ENCODE measurements at places on chromosomes 12 and 14. TPM values are rescaled to one million over a fixed set of nuclear protein-coding genes. Genes with fewer than 3 reads are reported as not detected.

VDR gene
- total RNA-seq, result 3.0 TPM

SERPINA3 gene
- total RNA-seq, result 5.7 TPM

SNAPC1 gene
- 8.6 TPM for total RNA-seq

GPR132 gene
- 0.08 TPM for total RNA-seq

TAS2R42 gene
- total RNA-seq, result not detected

DDX24 gene
- 103 TPM for total RNA-seq

CCDC196 gene
- total RNA-seq, result not detected

KLRC2 gene
- not detected for total RNA-seq

CLEC14A gene
- 0.10 TPM for total RNA-seq

RHOJ gene
- total RNA-seq, result 0.28 TPM

BEGAIN gene
- 26.5 TPM for total RNA-seq

NINJ2 gene
- 1.9 TPM for total RNA-seq

CLEC12A gene
- total RNA-seq, result not detected

ANAPC7 gene
- total RNA-seq, result 85.8 TPM

PGF gene
- 7.3 TPM for total RNA-seq

PSMC1 gene
- total RNA-seq, result 112 TPM

VWF gene
- 0.31 TPM for total RNA-seq

SLC39A5 gene
- total RNA-seq, result 0.23 TPM

ACVRL1 gene
- total RNA-seq, result 0.36 TPM

GPR137C gene
- total RNA-seq, result 2.7 TPM

REM2 gene
- 0.18 TPM for total RNA-seq

PLA2G1B gene
- total RNA-seq, result 0.69 TPM

MYH6 gene
- total RNA-seq, result not detected

All from Panc1 (cell line).